ENCODE measurements at places on chromosomes 12 and 14. TPM values are rescaled to one million over a fixed set of nuclear protein-coding genes. Genes with fewer than 3 reads are reported as not detected.

KLRD1 gene
- 0.30 TPM for total RNA-seq

KLC1 gene
- 193 TPM for total RNA-seq

FOXN4 gene
- not detected for total RNA-seq

NRIP2 gene
- not detected for total RNA-seq

OXA1L gene
- 39.1 TPM for total RNA-seq

RIMBP2 gene
- not detected for total RNA-seq

ASIC1 gene
- total RNA-seq = 4.8 TPM

PKP2 gene
- total RNA-seq = 3.4 TPM

CKAP4 gene
- total RNA-seq = 696 TPM

SLC10A1 gene
- not detected for total RNA-seq

KRT4 gene
- total RNA-seq = not detected

LRTM2 gene
- total RNA-seq = not detected

CSRP2 gene
- 127 TPM for total RNA-seq

CCDC196 gene
- total RNA-seq = not detected

TAS2R13 gene
- 1.2 TPM for total RNA-seq

MGAT4C gene
- total RNA-seq = under 0.01 TPM

TRIM9 gene
- under 0.01 TPM for total RNA-seq

NRL gene
- total RNA-seq = 0.69 TPM

PLEKHG7 gene
- not detected for total RNA-seq

STAC3 gene
- not detected for total RNA-seq

RAD51AP1 gene
- total RNA-seq = 1.8 TPM

TIMELESS gene
- total RNA-seq = 9.3 TPM

NFE2 gene
- total RNA-seq = not detected

SLC24A4 gene
- not detected for total RNA-seq

NR1H4 gene
- not detected for total RNA-seq

BCL2L14 gene
- not detected for total RNA-seq

SLC6A12 gene
- not detected for total RNA-seq

ADAM20 gene
- total RNA-seq = 2.4 TPM

CATSPERB gene
- total RNA-seq = not detected

C1S gene
- 431 TPM for total RNA-seq

EML5 gene
- 0.30 TPM for total RNA-seq

KLRB1 gene
- not detected for total RNA-seq

OVCH1 gene
- total RNA-seq = not detected

KIF5A gene
- 0.59 TPM for total RNA-seq

SLC39A2 gene
- 0.30 TPM for total RNA-seq

EGLN3 gene
- total RNA-seq = 1.1 TPM

GAS2L3 gene
- total RNA-seq = 18.4 TPM

CD4 gene
- total RNA-seq = 1.5 TPM

GPX2 gene
- not detected for total RNA-seq

ST8SIA1 gene
- total RNA-seq = under 0.01 TPM

TAS2R19 gene
- 11.1 TPM for total RNA-seq

ESRRB gene
- not detected for total RNA-seq

LTBP2 gene
- total RNA-seq = 905 TPM

PLEK2 gene
- 8.9 TPM for total RNA-seq

LUM gene
- total RNA-seq = 282 TPM

MMP17 gene
- total RNA-seq = 18.4 TPM

CNTN1 gene
- 3.6 TPM for total RNA-seq

All from smooth muscle cell of the umbilical artery (primary cell).